ENCODE measurements at places on chromosomes 5 and 9. TPM values are rescaled to one million over a fixed set of nuclear protein-coding genes. Genes with fewer than 3 reads are reported as not detected.

Gene GMCL2
- total RNA-seq: not detected

Gene POU5F2
- total RNA-seq: 0.12 TPM

Gene PAIP1
- 141 TPM for total RNA-seq

Gene FANCG
- total RNA-seq: 4.3 TPM

Gene PLPPR1
- not detected for total RNA-seq

Gene PTPA
- total RNA-seq: 110 TPM

Gene SLC27A4
- 26.2 TPM for total RNA-seq

Gene SPINK9
- total RNA-seq: not detected

Gene SAXO1
- total RNA-seq: not detected

Gene HAPLN1
- total RNA-seq: not detected

Gene DPM2
- total RNA-seq: 9.7 TPM

Gene BTNL8
- total RNA-seq: not detected

Gene CCL21
- 3.8 TPM for total RNA-seq

Gene EPB41L4B
- total RNA-seq: 0.54 TPM

Gene MLANA
- not detected for total RNA-seq

Gene N4BP3
- 2.9 TPM for total RNA-seq

- DNase-seq: no peak
Measured at GRCh38 chr9:36169708-36170107, 520 bp downstream of the CCIN start.

GRCh38 chr5:5164163-5164562 is 24.0 kb downstream of the ADAMTS16 start:
- no peak for DNase-seq

DNA sequence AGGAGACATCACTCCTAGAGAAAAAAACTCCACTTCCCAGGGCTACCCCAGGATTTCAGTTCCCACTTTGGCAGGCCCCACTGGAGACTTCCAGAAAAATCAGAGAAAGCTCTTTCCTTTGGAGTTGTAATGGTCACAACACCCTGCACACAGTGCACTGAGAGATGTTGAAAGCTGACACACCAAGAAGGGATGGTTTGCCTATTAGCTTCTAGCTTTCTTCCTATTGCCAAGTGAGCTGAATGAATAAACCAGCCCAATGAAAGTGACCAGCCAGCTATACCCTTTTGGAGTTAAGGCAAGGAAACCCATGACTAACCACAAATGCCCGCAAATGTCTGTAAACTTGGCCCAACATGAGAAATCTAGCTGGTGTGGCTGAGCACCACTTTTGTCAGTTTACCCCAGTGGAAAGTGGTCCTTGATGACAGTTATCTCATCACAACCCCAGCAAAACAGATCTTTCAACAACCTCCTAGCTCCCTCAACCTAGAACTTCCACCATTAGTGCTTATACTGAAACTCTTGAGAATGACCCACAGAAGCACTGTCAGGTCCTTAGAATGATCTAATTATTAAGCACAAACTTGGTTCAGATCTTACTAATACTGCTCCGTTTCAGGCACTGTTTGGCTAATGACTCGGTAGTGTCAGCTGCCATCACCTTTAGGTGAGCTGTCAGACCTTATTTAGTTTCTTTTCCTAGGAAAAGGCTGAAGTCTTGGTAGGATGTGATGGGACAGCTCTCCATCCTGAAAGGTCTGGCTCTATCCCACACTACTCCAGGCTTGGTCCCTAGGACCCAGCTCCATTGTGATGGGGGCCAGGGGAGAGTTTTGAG is 11.2 kb downstream of the IRF1 start:
- no peak for DNase-seq

DNA sequence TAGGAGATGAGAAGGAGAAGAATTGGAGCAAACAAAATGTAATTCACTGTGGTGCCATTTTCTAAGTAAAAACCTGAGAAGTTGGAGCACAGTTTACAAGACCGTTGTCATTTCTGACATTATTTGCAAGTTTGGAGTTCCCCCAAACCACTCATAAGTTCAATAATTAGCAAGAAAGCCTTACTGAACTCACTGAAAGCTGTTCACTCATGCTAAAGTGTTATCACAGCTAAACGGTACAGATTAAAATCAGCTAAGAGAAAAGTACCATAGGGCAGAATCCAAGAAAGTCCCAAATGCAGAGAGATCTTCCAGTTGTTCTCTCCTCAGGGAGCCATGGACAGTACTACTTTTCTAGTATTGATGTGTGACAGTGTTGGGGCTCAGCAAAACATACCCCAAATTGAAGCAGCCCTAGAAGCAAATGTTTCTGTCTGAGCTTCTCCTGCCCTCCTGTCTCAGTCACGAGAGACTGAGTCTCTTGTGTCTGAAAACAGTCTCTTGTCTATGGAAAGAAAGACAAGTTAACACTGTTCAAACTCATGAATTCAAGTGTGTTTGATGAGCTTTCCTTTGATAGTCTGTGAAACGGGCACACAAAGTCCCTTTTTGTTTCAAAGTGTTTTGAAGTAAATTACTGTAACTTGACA is 221.2 kb downstream of the GABRG2 start:
- no peak for DNase-seq

DNA sequence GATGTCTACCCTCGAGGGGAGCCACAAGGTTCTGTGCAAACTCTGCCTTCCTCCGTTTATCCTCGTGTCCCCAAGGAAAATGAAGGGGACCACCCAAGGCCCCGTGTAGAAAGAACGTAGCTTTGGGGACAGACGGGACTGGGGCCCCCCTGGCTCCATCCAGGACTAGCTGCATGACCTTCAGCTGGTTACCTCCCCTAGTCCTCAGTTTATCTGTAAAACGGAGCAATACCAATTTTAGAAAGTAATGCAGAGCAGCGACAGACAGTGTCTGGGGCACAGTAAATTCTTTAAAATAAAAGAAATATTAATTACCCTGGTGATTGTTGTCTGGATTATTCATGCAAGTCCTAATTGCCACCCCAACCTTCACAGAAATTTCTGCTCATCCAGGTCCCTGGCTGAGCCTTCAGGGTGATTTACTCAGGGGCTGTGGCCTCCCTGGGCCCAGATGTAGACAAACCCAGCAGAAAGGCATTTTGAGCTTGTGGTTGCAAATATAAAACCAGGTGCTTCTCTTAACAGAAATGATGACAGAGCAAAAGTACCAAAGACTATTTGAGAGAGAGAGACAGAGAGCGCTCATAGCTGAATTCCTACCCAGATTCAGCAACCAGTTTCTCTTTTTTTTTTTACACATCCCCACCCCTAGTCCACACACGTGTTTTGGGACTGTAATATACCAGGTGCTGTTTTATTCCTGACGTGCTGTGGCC is 155.1 kb upstream of the SMIM23 start:
- DNase-seq: no peak

DNA sequence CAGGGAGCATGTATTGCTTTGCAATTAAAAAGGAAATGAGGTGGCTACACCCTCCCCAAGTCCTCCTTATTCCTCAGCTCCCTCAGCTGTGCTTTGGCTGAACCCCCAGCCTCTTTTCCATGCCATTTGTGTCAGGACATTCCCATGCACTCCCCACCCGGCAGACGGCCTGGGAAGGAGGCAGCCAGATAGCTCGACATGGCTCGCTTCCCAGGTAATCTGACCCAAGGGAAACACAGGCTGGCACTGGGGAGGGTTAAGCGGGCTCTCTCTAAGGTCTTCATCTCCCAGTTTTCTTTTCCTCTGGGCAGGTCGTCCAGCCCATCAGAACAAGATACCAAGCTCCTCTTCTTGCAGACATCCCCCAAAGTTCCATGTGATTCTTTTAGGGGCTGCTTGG is 31.2 kb downstream of the BTNL9 start:
- DNase-seq: no peak

GRCh38 chr9:76655971-76656370 is 108.3 kb upstream of the PCA3 start:
- no peak for DNase-seq

DNA sequence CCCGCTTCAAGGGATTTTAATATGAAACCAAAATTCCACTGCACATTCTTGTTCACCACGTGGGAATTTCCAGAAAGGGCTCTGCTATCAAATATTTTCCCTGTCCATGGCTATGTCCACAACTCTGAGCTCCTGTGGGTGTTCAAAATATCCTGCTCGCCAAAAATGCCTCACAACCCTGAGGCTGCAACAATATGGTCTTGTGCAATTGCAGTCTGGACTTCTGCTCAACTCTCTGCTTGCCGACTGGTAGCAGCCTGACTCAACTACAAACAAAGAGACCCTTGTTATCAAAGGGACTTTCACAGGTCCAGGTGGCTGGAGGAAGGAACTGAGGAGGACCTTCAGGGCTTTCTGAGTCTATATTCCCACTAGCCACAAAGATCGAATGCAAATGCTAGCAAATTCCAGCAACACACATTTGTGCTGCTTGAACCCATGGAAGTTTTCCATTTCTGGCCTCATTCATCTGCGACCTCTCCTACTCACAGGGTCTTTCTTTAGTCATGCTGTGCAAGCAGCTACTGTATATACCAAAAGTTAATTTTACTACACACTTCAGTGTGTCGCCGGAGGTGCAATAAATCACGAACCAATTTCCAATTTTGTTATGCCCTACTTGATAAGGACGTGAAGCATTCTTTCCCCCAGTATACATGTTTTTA is 169.2 kb upstream of the SLC30A5 start:
- DNase-seq: no peak

GRCh38 chr5:21818370-21818720 is 1034.8 kb downstream of the CDH12 start:
- DNase-seq: no peak

GRCh38 chr5:134124289-134125038 is 10.0 kb downstream of the TCF7 start:
- no peak for DNase-seq

DNA sequence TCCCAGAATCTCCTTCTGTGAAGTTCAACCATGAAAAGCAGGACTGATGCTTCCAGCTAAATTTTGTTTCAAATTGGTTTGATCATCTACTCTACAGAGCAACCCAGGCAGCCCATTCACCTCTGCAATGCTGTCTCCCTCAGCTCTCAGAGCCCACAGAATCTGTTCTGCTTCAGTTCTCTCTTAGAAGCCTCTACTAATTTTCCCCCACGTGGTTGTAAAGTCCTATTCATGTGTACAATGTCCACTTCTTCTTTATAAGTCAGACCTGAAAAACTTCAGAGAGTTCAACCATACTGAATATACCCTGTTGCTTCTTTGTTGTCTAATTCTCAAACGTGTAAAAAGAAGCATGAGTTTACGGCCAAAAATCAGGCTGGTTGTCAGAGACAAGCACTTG is 21.3 kb upstream of the FAM13B start:
- DNase-seq: no peak

- no peak for DNase-seq
Measured at GRCh38 chr9:137299203-137299565, 2.9 kb downstream of the NRARP start.

DNA sequence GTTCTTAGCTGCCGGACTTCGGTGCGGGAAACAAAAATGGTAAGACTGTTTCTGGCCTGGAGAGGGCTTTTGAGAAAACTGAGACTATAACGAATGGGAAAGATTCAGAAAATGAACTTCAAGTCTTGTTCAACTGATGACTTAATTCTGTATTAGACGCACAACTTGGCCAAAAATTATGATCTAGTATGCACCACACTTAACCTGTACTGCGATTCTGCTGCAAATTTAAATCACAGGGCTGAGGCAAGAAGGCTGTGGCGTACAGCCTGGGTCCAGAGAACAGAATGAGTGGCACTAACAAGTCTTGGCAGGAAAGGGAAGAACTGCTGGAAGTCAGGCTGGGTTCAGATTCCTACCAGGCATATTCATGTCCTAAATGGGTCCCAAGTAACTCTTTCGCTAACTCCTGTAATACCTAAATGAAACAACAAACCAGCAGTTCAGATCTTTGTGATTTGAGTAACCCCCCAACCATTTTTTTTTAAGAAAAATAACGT is 781 bp upstream of the COL23A1 start:
- no peak for DNase-seq

- no peak for DNase-seq
Measured at GRCh38 chr5:81895307-81895706, 76.5 kb upstream of the ATG10 start.

- DNase-seq: peak; percentile 66
Measured at GRCh38 chr9:125747765-125748445, 732 bp downstream of the PBX3 start.

DNA sequence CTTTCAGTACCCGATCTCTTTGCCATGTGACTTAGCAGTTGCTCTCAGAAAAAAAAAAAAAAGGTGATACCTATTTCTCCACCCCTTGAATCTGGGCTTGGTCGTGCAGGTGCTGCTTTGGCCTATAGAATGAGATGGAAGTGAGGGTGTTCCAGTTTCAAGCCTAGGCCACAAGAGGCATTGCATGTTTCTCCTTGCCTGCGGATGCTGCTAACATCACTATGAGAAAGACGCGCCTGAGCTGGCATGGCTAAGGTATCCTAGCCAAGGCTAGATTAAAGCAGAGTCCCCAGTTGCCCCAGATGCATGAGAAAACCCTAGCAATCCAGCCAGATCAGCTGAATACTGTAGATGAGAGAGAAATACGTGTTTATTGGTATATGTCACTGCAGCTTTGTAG is 14.7 kb upstream of the CSF1R start:
- DNase-seq: no peak

- DNase-seq: no peak
Measured at GRCh38 chr5:142685418-142686209, at the start of gene FGF1. Gene FGF1, minus strand, starts transcription at chr5:142686090. Its CDS starts 71,963 bp downstream, at chr5:142614127.

DNA sequence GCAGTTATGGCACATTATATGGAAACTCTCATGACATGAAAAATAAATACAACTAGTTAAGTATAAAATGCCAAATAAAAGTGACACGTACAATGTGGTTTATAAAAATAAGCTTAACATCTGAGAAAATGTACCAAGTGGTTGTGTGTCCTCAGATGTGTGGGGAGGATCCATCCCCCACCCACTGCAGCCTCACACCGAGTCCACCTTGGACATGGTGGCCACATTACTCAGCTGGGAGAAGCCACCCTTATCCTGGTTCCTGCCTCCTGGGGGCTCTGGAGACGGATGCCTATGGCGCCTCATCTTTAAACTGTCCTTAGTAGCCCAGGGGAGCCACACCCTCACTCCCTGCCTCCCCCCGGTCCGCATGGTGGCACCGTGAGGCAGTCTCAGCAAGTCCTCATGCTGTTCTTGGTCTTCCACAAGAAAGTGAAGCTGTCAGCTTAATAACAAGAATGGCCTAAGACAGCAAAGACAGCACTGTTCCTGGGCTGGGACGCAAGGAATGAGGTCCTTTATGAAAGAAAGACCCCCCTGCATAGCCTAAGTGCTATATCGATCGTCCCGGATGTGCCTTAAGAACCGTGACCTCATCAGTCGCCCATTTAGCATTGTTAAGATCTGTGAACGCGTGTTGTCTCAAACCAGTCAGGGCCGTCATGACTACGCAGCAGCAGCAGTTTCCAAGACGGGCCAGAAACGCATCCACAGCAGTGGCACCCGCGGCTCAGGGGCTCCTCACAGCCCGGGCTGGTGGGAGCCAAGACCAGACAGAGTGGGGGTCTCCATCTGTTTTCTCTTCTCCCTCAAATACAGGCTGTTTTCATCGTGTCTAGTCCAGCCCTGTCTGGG is 56.4 kb downstream of the IPPK start:
- DNase-seq: no peak

- DNase-seq: no peak
Measured at GRCh38 chr5:133936651-133937015, 31.8 kb downstream of the C5orf15 start.

GRCh38 chr5:132886064-132886823 is 12.8 kb downstream of the LEAP2 start:
- no peak for DNase-seq
